ENCODE measurements at places on chromosomes 2 and 18.

DNA sequence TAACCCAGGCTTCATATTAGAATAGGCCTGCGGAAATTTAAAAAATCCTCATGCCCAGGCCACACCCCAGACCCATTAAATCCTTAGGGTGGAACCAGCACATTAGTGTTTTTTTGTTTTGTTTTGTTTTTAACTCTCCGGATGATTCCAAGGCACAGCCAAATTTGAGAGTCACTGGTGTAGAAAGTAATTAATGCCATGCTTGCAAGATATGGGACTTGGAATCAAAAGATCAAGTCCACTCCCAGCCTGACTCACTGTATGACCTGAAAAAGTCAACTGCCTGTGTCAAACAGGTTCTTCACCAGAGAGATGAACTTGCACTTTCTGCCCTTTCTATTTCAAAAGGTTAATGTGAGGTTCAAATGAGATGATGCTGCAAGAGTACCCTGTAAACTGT is 310.3 kb upstream of the LYPD1 start:
- no peak for DNase-seq

GRCh38 chr2:97654791-97655190 is 8.9 kb downstream of the COX5B start:
- no peak for DNase-seq

GRCh38 chr18:76581261-76581660 is 86.2 kb upstream of the ZNF516 start:
- DNase-seq, result no peak

GRCh38 chr2:201057087-201057521 is 14.4 kb downstream of the HYCC2 start:
- DNase-seq, result no peak

Data from HEK293T (cell line).